Activated CD8-positive, alpha-beta memory T cell treated with anti-CD3 and anti-CD28 coated beads for 1 hour (primary cell): ENCODE measurements at places on chromosomes 7 and 10.

- DNase-seq, result no peak
These were observed 92.2 kb downstream of the GATA3 start for GRCh38 chr10:8146650-8147049.

DNA sequence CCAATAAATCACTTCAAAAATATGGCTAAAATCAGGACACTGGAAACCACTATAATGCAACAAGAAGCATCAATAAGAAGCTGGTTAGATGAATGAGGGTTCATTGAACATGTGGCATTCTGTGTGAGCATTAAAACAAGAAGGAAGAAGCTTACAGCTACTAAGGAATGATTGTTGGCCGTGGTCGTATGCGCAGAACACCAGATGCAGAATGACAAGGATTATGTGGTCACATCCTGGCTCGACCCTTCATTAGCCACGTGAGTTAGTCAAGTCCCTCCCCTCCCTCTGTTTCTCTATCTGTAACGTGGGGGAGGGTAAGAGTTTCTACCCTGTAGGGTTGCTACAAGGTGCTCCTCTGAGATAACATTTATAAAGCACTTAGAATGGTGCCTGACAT lies 174.3 kb downstream of the ADAM12 start:
- DNase-seq, result no peak

DNA sequence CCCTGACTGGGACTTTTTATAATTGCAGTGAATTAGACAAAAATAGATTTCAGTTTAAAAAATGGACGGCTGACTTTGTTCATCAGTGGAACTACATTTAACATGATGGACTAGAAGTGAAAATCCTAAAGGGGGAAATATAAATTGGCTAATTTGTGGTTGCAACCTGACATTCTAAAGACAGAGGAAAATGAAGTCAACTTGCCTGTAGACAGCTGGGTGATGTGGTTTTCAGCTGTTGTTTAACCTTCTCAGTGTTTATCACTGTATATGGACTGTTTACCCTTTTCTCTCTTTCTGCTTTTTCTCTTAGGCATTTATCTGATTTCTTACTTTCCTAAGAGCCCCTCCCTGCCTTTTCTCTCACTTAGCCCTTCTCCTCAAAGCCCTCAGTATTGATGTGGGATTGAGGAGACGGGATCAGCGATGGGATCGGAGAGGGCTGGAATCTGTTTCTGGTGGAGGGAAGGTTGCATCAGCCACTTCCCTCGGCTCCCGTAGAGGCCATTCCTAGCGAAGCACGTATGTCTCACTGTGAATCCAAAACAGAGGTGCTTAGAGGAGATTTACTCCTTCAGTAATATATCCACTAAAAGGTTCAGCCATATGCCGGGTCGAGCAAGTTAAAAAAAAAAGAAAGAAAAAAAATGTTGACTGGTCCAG lies 109.0 kb upstream of the KLF6 start:
- no peak for DNase-seq

DNA sequence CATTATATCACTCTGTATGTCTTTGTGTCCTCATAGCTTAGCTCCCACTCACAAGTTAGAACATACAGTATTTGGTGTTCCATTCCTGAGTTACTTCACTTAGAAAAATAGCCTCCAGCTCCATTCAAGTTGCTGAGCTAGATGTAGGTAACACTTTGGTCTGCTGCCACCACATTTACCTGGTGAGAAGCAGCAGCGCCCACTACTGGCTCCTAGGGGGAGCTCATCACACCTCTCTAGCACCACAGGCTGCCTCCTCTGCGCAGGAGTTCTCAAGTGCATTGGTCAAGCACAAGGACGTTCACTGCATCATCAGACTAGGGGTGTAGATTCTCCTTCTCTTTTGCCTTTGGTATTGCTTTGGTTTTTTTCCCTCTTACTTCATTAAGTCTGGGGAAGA lies 530.9 kb upstream of the AUTS2 start:
- DNase-seq, result no peak

- DNase-seq, result no peak
These were observed 712.1 kb upstream of the NRP1 start for GRCh38 chr10:34046506-34047034.

- DNase-seq, result no peak
These were observed 261.8 kb upstream of the BMPER start for GRCh38 chr7:33643530-33643929.

- no peak for DNase-seq
These were observed 638.5 kb downstream of the PHTF2 start for GRCh38 chr7:78437118-78437517.

DNA sequence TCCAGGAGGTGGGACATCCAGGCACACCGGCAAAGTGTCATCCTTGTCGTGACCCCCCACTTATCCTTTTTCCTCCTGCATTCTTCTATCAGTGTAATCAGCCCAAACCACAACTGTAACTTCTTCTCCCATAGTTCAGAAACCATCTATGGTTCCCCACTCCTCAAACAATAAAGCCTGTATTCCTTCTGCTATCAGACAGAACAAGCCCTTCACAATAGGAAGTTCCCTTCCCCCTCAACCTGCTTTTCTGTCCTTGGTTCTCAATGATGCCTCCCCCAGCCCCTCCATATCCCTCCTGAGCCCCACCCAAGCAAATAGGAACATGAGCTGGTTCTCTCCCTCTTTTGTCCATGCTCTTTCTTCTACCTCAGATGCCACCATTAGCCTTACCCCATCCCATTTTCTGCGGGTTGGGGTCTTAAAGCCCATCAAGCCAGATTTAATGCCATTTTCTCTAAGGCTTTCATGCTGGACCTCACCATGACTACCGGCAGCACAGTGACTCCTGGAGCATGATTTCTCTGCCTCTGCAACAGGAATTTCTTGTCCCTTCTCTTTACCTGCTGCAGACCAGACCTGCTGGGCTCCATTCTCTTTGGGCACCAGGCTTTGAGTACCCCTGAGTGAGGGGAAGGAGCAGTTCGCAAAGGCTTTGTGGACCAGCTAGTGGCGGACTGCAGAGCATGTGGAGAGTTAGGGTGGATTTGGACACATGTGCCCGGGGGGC lies 92.8 kb upstream of the PAX2 start:
- no peak for DNase-seq

DNA sequence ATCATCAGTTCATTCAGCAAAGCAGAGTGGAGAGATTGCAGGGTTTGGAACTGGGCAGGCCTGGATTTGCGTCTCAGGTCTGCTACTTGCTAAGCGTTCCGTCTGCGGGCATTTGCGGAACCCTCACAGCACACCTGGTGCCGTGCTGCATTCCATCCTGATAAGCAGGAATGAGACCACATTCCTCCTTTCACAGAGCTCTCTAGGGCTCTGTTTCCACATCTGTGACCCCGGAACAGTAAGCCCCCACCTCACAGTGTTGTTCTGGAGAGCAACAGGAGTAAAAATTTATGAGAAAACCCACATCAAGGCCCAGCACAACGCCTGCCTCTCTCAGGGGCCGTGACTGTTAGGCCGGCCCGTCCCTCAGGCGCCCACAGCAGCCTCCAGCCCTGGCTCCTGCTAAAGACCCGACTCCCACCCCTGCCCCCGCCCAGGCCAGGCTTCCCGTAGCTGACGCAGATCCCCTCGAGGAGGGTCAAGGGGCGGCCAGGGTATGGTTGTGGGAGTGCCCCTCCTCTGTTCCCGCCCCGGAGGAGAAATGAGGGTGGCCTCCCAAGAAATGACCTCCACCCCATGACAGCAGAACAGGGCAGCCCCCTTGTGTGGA lies 128.9 kb downstream of the RGS10 start:
- no peak for DNase-seq

GRCh38 chr7:149610441-149611011 lies 112.9 kb upstream of the ZNF746 start:
- DNase-seq, result no peak

DNA sequence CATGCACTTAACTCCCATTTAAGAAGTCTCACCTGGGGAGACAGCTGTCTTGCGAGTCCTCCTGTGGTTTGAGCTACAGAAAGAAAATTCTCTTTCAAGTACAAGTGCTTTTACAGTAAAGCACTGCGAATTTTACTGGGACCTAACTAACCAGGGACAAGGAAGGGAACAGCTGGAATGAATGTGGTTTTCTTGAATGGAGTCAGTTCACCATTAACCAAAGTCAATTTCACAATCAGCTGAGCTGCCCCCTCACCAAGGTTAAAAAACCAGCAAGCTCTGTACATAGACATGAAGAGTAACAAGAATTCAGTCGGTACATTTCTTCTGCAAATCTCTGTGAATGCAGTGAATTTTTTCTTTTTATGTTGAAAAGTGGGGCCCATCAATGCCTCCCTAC lies 56.3 kb downstream of the GFRA1 start:
- no peak for DNase-seq

DNA sequence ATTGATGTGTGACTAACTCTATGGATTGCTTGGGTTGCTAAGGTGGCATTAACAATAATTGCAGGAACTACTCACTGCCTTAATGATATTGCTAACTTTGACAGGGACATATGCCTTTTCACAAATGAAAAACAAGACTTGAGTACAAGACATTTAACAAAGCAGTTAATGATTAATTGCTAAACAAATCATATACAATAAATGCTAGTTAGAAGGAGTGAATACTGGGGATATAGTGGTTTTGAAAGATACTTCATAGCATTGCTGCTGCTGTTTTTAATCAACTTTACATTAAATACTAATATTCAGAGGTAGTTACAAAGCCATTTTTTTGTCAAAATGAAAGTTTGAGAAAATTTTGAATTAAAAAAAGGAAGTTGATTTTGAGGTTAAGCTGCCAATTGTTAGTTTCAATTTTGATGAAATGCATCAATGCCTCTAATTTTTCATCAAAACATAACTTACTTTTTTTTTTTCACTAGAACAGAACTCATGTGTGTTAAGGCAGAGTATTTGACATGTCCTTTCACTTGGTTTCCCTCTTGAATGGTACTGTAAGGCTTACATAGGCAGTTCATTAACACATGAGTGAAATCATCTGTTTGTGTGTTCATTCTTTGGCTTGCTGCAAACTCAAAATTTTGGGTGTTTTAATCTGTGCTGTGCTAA lies 106.2 kb upstream of the SEMA3D start:
- no peak for DNase-seq

GRCh38 chr10:70598857-70599295 lies 3.7 kb downstream of the PRF1 start:
- no peak for DNase-seq

- DNase-seq, result no peak
These were observed 131.5 kb downstream of the CCDC7 start for GRCh38 chr10:32577448-32577847.

DNA sequence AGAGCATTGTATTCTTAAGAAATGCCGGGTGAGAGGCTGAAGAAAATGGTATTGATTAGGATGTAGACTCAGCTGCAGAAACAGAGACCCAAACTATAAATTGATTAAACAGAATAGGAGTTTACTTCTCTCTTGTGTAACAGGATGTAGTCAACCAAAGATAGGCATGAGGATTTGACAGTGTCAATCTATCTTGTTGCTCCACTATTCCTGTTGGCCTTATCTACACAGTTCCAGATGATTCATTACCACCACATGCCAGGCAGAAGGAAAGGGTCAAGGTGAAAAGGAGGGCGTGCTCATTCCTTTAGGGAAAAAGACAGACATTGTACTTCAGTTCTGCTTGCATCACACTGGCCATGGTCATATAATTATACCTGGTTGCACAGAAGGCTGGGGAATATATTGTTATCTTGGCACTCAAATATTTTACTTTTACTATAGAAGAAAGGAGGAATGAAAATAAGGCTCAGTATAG lies 11.9 kb upstream of the DMTF1 start:
- no peak for DNase-seq

- DNase-seq, result no peak
These were observed 57.1 kb upstream of the TM9SF3 start for GRCh38 chr10:96643920-96644319.

- no peak for DNase-seq
These were observed 105.9 kb downstream of the GPR26 start for GRCh38 chr10:123771877-123772644.

DNA sequence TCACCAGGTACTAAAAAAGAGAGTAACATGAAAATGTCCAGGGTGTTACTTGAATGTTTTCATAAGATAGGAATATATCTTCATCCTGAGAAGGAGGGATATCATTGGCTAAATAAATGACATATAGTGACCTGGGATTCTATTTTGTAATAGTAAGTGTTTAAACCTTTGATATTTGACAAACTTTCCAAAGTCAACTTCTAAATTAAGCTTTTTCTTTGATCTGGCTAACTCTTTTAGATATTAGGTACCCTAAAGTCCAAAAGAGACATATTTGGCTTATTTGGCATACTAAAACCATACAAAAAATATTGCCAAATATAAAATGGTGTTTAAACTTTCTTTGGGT lies 22.4 kb upstream of the CREB3L2 start:
- no peak for DNase-seq

- DNase-seq, result peak; percentile 70
These were observed 2.1 kb downstream of the GIGYF1 start for GRCh38 chr7:100691676-100692577.

DNA sequence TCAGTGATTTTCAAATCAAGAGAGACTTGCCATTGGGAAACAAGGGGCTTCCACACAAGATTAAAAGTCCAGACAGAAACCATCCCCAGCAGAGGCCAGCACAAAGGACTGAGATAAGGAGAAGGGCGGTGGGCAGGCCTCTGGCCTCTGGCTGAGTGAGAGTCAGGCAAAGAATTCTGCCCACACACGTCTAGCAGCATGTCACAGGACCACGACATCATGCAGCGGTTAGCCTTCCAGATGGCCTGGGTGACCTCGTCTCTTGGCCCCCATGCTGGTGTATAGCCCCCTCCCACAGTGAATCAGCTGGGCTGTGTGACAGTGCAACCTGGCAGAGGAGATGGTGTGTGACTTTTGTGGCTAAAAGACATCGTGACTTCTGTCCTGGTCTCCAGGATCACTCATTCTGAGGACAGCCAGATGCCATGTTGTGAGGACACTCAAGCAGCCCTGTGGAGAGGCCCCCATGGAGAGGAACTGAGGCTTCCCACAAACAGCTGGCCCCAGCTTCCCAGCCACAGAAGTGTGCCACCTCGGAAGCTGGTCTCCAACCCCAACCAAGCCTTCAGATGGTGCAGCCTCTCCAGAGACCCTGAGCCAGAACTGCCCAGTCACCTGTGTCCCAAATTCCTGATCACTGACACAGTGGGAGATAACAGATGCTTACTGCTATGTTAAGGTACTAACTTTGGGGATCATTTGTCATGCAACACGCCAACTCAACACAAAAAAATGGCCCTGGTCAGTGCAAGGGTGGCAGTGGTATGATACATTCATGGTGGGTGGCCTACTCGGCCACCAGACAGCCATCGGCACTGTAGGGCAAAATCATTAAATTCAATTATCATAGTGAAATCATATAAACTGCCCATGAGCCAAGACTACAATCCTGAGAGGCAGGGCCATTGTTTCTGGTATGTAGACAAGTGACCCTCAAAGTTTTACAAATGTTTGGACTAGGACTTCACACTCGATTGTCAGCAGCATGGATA lies 73.2 kb downstream of the TNS3 start:
- DNase-seq, result no peak

- DNase-seq, result no peak
These were observed 5.4 kb downstream of the ABLIM1 start for GRCh38 chr10:114652402-114653368.

GRCh38 chr10:62163024-62163423 lies 105.6 kb downstream of the RTKN2 start:
- no peak for DNase-seq
